ENCODE measurements at places on chromosomes 7 and 10.

GRCh38 chr10:60296073-60296472, 93.6 kb downstream of the ANK3 start:
- DNase-seq: no peak

- DNase-seq: no peak
Observed at GRCh38 chr10:79329529-79329928, 17.7 kb upstream of the PPIF start.

- no peak for DNase-seq
Observed at GRCh38 chr7:105594034-105594433, 12.7 kb upstream of the EFCAB10 start.

- DNase-seq: peak; percentile 95
Observed at GRCh38 chr10:102449321-102450123, 1.8 kb downstream of the C10orf95 start.

GRCh38 chr10:27319752-27320431, 79.3 kb upstream of the ACBD5 start:
- peak; percentile 13 for DNase-seq

- DNase-seq: no peak
Observed at GRCh38 chr10:100968863-100969186, 479 bp upstream of the SEMA4G start.

DNA sequence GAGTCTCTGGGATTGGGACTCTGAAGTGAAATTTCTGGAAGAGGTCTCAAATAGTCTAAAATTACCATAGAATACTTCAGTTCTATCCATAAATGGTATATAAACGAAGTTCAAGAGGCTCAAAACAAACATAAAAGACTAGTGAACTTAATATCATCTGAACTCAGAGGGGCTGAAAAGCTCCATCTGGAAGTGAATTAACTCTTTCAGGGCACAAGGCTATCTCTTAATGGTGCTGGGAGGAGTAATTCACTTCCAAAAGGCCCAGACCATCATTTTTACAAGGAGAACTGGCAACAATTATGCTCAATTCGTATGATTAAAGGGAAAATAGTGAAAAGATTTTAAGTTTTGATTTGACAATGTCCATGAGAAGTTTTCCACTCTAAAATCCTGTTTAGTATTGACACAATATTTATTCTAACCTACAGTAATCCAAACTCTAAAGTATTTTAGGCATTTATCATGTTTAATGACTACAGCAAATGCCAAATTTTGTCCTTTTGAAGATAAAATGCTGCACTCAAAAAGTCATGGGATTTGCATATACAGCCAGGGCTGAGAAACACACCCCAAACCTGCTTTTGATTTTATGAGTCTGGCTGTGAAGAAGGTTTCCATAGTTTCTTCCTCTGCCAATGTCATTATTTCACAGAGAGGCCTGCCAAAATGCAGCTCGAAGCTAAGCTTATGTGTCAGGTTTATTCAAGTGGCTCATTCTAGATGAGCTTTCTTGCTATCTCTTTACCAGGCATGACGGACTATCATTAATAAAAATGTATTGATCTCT, 143.9 kb downstream of the HIBADH start:
- DNase-seq: no peak

GRCh38 chr7:144439717-144440205, 36.3 kb upstream of the NOBOX start:
- DNase-seq: no peak

- no peak for DNase-seq
Observed at GRCh38 chr7:157658851-157659412, 322.1 kb downstream of the DNAJB6 start.

DNA sequence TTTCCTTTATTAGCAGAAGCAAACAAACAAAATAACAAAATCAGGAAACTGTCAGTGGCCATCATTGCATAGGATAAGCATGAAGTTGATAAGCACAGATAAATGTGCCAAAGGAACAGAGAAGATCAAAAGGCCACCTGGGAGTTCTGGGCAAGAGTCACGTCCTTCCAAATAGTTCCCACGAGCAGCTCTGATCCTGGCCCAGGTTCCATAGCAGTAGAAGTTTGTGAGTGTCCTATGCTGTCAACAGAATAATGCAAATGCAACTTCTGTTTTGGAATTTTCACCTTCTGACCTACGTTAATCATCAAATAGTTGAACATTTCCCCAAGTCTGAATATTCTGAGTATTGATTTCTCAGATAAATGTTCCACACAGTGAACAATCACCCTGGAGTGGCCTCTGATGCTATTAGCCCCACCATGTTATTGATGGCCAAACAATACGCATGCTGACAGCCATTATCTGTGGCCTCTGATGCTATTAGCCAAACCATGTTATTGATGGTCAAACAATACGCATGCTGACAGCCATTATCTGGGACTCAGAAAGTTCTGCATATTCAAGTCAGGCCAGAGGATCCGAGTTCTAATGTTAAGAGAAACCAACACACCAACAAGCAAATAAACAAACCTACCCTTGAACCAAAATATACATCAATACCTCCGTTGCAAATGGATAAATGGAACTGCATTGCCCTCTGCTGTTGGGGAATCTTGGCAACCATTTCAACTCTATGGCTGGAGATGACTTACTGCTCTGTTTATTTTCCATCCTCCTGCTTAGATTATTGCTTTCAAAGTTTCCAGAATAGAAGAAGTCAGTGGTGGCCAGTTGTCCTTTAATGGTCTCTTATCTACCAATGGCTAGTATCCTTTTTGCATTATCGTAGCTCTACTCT, 63.3 kb downstream of the MRC1 start:
- peak; percentile 16 for DNase-seq

- DNase-seq: peak; percentile 58
Observed at GRCh38 chr10:89861584-89862301, 160.4 kb downstream of the KIF20B start.

DNA sequence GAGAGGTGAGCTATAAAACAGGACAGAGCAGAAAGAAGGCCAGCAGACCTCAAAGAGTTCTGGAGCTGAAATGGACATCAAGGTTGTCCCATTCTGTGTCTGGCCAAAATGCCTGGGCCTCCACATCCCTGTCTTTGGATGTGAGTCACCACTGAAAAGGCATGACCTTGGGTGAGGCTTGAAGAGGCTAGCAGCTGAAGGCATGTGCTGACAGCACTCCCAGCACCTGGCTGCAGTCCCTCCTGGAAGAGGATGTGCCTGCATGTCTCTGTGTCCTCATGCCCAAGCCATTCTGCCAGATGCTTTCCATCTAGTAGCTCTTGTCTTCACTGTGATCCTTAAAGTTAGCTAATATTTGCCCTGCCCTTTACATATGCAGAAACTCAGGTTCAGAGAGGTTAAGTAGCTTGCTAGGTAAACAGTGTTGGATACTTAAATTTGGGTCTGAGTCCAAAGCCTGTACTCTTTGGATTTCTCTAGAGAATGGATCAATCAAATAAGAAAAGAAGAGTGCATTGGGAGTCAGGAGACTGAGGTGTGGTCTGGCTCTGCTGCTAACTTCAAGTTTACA, 35.8 kb downstream of the HECW1 start:
- no peak for DNase-seq

DNA sequence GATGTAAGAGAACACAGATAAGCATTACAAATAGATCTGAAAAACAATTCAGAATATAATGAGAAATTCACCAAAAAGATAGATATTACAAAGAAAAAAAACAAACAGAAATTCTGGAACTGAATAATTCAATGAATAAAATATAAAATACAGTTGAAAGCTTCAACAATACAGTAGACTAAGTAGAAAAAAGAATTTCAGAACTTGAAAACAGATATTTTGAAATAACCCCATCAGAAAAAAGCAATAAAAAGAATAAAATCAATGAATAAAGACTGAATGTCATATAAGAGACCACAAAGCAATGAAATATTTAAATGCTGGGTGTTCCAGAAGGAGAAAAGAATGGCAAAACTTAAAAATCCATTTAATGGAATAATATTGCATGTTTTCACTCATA, 611.4 kb upstream of the GHITM start:
- DNase-seq: no peak

DNA sequence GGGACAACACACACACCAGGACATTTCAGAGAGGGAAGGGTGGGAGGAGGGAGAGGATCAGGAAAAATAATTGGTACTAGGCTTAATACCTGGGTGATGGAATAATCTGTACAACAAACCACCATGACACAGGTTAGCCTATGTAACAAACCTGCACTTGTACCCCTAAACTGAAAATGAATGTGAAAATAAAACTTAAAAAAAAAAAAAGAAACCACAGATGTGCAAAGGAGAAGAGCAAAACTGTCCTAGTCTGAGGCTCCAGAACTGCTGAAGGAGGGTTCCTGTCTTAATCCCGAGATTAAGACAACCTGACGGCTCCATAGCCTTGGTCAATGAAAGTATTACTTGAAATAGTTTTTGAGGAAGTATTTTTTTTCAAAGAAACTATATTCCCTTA, 423.0 kb downstream of the NEBL start:
- no peak for DNase-seq

DNA sequence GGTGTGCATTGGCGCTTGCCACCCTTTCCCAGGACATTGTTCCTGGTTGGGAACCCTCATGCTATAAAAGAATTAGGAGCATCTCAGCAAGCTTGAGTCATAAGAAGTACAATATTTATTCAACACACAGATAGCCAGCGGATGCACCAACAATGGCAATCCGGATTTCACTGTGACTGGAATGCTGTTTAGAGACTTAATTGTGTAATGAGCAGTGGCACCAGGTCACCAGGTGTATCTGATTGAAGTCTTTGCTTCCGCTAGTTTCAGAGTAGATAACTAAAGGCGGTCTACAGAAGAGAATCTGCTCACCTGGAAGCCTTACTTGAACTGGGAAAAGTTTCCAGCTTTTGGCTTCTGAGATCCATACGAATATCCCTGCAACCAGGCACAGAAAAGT, 772.3 kb upstream of the GHITM start:
- no peak for DNase-seq

- DNase-seq: no peak
Observed at GRCh38 chr7:88091988-88092675, 127.7 kb downstream of the SRI start.

GRCh38 chr7:30074422-30075030, 46.3 kb downstream of the PLEKHA8 start:
- no peak for DNase-seq

DNA sequence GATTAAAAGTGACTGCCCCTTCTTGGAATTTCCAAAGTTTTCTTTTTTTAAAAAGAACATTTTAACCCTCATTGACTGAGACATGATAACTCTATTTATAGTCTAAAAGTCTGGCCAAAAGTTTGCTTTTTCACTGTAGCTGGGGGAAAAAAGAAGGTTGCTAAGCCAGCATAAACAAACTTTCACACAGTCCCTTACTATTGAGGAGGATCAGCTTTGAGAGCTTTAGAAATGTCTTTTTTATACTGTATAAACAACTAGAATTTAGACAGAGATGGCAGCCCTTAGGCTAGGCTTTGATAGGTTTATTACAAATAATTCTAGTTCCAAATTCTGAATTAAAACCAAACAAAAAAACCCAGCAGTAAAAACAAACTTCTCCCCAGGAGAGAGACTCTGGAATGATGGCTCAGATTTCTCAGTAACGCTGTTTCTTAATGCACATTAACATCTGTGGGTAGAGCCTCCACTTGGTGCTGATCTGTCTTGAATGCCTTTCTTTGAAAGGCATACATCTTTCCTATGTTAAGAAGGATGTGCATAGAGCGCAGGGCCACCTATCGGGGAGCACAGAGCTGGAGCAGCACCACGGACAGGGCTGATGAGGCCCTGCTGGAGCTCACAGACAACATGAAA, 100.9 kb upstream of the PDLIM1 start:
- peak; percentile 9 for DNase-seq

GRCh38 chr7:108805808-108806397, 236.2 kb downstream of the DNAJB9 start:
- peak; percentile 8 for DNase-seq

- no peak for DNase-seq
Observed at GRCh38 chr7:144525956-144526355, 122.5 kb upstream of the NOBOX start.

- no peak for DNase-seq
Observed at GRCh38 chr10:26755443-26755903, 58.0 kb downstream of the PDSS1 start.

All from activated CD8-positive, alpha-beta T cell treated with anti-CD3 and anti-CD28 coated beads for 36 hours (primary cell).